ENCODE measurements at places on chromosomes 2 and 18. TPM values are rescaled to one million over a fixed set of nuclear protein-coding genes. Genes with fewer than 3 reads are reported as not detected.

The SCYGR4 gene
- not detected for total RNA-seq

The DYSF gene
- total RNA-seq: under 0.01 TPM

The MEP1B gene
- total RNA-seq: not detected

The SUMO1 gene
- 97.7 TPM for total RNA-seq

The GBX2 gene
- total RNA-seq: not detected

The PARD6G gene
- 12.4 TPM for total RNA-seq

The STK16 gene
- total RNA-seq: 48.3 TPM

The AKAIN1 gene
- not detected for total RNA-seq

The BOLL gene
- total RNA-seq: not detected

The MARCHF7 gene
- total RNA-seq: 103 TPM

The ALK gene
- not detected for total RNA-seq

The DYNC2LI1 gene
- total RNA-seq: 8.2 TPM

The COL6A3 gene
- 0.64 TPM for total RNA-seq

The VSNL1 gene
- total RNA-seq: 0.64 TPM

The TPO gene
- not detected for total RNA-seq

The ADGRF3 gene
- not detected for total RNA-seq

The SFT2D3 gene
- 3.2 TPM for total RNA-seq

The KYNU gene
- total RNA-seq: 31.4 TPM

The UGT1A7 gene
- total RNA-seq: 2.2 TPM

The NEB gene
- total RNA-seq: 0.90 TPM

The CDH19 gene
- total RNA-seq: under 0.01 TPM

Measured in bronchial epithelial cell (primary cell).